Activated naive CD4-positive, alpha-beta T cell treated with Interleukin-2 at 50 U/mL for 16 hours (primary cell): ENCODE measurements at places on chromosomes 2 and 18.

- no peak for DNase-seq
These were observed 13.6 kb upstream of the KIDINS220 start for GRCh38 chr2:8850845-8851487.

DNA sequence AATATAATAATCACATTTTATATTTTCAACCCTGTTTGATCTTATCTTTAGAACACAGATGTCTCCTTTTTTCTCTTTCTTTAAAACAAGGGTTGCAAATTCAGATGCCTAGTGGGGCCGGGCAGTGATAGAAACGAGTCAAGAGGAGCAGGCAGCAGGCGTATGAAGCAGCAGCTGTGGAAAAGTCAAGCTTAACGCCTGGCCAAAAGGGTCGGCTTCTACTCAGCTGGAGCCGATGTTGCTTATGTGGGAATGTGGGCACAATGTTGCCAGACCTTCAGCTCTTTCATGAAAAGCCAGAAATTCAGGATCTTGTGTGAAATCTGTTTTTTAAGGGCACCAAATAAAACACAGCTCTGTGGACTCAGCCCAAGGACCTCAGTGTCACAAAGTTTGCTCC is 642.7 kb downstream of the ARHGAP15 start:
- no peak for DNase-seq

GRCh38 chr2:160657196-160657595 is 163.6 kb upstream of the RBMS1 start:
- no peak for DNase-seq

GRCh38 chr2:239299218-239299939 is 101.4 kb downstream of the HDAC4 start:
- DNase-seq = no peak

DNA sequence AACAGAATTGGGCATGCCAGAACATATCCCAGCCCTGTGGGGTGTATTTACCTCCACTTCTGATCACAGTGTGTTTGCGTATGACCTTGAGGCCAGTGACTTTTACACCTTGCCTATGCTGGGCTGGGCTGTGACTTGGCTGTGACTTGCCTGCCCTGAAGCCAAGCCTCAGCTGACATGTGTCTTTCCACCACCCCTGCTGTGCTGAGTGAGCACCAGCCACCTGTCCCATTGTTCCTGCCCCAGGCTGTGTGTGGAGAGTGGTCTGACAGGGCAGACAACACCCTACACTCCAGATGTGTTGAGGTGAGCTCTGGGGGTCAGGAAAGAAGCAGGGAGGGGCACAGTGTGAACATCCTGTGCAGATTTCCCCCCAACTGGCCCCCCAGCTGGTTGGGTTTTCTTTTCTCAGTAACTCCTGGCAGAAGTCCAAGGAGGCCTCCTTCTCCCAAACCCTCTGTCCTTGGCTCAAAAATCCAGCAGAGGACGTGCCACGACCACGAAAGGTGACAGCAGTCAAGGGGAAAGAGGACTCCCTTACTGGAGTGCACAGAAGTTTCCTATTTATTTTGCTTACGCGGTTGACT is 5.1 kb upstream of the STEAP3 start:
- no peak for DNase-seq

- no peak for DNase-seq
These were observed 127.6 kb upstream of the LYPD1 start for GRCh38 chr2:132797556-132797955.

- DNase-seq = no peak
These were observed 143.5 kb downstream of the PKP4 start for GRCh38 chr2:158600155-158600802.

- DNase-seq = no peak
These were observed 136.5 kb upstream of the RND3 start for GRCh38 chr2:150624001-150624401.

GRCh38 chr2:172131713-172132555 is 29.2 kb upstream of the DLX2 start:
- DNase-seq = no peak

- peak; percentile 59 for DNase-seq
These were observed 14.8 kb downstream of the ASPRV1 start for GRCh38 chr2:69946351-69947324.

DNA sequence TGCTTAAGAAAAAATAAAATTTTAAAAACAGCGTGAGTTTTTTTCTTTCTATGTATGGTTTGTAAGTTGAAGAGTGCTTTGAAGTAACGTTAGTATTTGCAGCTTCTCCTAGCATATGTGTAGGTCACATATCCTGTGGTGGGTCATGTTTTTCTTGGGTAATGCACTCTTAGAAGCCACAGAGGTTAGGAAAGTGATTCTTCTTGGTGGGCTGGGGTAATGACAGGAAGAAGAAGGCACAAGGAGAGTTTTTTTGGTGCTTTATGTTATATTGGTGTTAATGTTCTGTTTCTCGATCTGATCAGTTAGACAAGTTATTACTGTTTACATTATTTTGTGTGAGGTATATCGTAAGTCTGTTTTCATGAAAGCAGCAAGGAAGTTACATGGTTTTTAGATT is 109.0 kb downstream of the ICA1L start:
- no peak for DNase-seq

- peak; percentile 79 for DNase-seq
These were observed 1.1 kb downstream of the HK2 start for GRCh38 chr2:74834792-74835755.

- DNase-seq = no peak
These were observed 62.8 kb downstream of the SFXN5 start for GRCh38 chr2:73008766-73009135.

GRCh38 chr18:22170421-22171257 is 1.2 kb downstream of the GATA6 start:
- DNase-seq = no peak

- DNase-seq = no peak
These were observed 179.3 kb upstream of the MGAT5 start for GRCh38 chr2:134074619-134075018.
